ENCODE measurements at places on chromosomes 13 and 19.

- no peak for DNase-seq
These were observed 13.5 kb upstream of the KCNN1 start for GRCh38 chr19:17953316-17953801.

DNA sequence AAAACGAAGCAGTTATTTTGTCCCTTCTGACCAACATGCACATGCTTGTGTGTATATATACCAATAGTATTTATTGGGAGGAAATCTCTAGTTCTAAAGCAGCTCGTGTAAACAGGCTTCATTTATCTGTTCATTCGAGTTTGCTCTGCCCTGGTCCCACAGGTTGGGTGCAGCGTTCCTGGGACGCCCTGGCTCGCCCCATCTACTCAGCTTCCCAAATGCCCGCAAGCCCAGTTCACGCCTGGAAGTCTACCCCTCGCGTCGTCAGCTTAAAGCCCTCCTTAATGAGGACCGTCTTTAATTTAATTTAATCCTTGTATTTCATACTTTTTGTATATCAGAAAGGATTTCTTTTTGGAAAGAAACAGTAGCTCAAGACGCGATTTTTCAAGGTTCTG, 604 bp downstream of the THSD1 start:
- peak; percentile 28 for DNase-seq

- DNase-seq: no peak
These were observed 56.5 kb downstream of the KCTD12 start for GRCh38 chr13:76829572-76830327.

GRCh38 chr19:51127755-51128154, 3.0 kb downstream of the SIGLEC9 start:
- no peak for DNase-seq

- no peak for DNase-seq
These were observed 2.9 kb downstream of the UBL3 start for GRCh38 chr13:29847501-29847983.

GRCh38 chr13:25181597-25181996, 9.5 kb upstream of the AMER2 start:
- DNase-seq: no peak

DNA sequence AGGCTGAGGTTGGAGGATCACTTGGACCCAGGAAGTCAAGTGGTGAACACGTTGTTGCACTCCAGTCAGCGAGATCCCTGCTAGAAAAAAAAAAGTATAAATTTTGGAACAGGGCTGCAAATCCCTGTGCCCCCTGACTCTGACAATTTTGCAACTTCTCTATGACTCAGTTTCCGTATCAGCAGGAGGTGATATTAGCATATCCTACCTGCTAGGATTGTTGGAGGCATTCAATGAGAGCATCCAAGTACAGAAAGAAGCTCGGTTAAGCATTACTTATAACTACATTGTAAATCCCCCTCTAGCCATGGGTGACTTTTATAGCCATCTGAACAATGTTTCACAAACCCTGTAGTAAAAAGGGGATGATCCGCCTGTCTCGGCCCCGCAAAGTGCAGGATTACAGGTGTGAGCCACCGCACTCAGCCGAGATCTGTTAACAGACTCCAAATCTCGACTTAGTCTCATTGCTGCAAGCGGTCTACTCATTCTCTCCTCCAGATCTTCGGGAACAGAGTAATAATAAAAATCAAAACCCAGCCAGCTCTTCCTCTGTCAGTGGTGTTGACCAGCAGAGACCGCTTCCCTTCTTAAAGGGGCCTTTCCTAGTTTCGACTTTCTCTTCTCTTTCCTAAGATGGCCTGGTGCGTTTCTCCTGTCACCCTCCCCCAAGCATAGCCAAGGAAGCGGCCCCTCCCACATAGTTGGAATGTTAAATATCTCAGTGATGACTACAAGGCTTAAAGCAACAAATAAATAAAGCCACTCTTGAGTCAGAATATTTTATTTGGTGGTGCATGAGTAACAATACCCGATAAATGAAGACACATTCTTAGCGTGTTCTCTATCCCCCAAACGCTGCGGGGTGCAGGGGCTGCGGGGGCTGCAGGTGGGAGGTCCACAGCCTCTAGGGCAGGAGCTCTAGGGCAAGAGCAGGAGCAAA, 10.3 kb upstream of the BICRA start:
- peak; percentile 97 for DNase-seq

DNA sequence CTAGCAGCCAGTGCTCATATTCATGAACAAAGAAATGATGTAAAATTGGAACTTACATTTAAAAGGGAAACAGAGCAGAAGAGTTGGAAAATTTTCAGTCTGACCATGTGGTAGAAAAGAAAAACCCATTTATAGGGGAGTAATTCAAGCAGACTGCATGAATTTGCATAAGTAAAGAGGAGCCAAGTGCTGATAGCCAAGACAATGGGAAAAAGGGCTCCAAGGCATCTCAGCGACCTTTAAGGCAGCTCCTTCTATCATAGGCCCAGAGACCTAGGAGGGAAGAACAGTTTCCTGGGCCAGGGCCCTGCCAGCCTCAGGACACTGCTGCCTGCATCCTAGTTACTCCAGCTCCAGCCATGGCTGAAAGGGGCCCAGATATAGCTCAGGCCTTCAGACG, 7.5 kb downstream of the DNAJC3 start:
- peak; percentile 69 for DNase-seq

DNA sequence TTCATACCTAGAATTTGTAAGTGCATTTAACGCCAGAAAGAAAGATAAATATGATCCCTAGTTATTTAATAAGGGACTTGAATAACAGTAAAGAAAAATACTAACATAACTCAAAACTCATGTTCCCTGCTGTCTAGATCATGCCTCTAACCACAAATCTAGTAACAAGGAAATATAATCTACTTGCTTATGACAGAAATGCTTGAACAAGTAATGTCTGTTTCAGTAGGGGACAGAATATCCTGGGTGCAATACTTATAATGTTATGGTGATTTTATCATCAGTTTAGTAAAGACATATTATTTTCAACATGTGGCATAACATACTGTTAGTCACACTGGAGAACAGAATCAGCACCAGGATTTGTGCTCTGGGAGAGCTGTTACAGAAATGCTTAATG, 861.9 kb upstream of the SLITRK1 start:
- DNase-seq: no peak

DNA sequence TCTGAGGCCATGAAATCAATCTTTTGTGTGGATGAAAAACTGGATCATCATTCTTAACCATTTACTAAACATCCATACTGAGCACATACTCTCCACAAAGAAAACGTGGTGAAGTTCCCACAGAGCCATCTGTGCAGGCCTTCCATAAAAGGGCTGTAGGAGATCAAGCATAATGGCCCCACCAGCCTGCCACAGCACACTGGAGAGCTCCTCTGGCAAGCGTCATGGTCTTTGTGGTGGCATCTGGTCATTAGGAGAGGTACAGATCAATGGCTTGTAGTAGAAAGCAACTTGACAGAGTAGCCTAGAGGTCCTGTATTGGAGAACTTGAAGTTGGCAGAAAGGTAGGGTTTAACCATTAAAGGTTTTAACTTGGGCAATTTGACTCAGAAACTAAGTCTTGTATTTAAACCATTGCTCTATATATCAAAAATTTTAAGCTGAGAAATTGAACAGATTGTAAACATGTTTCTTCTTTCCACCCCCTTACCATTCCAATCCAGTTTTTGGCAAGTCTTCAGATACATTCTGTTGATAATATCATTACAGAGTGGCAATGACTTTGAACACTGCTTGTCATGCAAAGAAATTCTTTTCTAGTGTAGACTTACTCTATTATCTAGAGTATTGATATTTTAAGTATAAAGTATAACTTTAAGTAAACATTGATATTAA, 128.3 kb downstream of the LMO7 start:
- no peak for DNase-seq

GRCh38 chr13:107586216-107586615, 629.1 kb downstream of the LIG4 start:
- no peak for DNase-seq

DNA sequence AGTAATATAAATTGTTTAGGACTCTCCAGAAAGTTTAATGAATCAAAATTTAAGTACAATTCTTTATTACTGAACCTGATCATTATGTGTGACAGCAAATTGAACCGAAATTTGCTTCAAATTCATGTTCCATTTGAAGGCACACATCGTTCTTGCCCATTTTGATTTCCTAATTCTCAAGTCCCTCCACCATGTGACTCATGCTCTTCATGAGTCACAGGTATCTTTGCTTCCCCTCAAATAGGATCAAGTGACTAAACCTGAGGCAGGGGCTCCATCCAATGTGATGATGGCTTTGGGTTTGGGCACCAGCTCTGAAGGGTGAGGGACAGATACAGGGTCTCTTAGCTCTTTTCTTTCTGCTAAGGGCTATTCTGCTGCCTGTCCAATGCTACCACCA, 86.1 kb downstream of the THSD1 start:
- no peak for DNase-seq

GRCh38 chr19:42477933-42478332, 35.2 kb upstream of the CXCL17 start:
- no peak for DNase-seq

Measured in GM23338 (cell line).